ENCODE measurements at places on chromosomes 5 and 9.

DNA sequence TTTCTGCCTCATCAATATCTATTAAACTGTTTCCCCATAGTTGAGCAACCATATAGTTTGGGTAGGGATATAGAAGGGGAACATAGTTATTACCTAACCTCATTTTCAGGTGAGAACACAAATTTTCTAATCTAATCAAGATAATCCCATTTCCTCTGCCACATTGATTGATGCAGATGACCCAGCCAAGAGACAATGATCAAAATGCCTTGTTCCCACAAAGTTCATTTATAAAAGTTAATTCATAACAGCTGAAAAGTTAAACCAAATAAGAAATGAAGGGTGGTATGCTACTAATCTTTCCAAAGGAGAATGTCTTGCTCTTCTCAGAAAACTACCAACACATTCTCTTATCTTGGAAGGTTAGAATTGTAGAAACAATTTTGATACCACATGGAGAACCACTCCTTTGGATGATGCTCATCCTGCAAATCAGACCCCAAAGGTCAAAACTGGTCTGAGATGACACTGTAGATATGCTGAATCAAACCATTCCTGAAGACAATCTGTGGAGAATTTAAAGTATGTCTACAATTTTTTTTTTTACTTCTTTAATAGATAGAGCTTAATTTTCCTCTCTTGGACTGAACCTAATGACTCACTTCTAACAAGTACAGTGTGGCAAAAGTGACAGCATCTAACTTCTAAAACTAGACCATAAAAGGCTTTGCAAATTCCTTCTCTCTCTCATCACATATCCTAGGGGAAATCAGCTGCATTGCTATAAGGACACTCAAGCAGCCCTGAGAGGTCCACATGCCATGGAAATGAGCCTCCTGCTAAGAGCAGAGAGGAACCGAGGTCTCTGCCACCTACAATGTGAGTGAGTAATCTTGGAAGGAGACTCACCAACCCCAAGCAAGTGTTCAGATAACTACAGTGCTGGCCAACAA, 586.7 kb upstream of the TUSC1 start:
- no peak for DNase-seq

DNA sequence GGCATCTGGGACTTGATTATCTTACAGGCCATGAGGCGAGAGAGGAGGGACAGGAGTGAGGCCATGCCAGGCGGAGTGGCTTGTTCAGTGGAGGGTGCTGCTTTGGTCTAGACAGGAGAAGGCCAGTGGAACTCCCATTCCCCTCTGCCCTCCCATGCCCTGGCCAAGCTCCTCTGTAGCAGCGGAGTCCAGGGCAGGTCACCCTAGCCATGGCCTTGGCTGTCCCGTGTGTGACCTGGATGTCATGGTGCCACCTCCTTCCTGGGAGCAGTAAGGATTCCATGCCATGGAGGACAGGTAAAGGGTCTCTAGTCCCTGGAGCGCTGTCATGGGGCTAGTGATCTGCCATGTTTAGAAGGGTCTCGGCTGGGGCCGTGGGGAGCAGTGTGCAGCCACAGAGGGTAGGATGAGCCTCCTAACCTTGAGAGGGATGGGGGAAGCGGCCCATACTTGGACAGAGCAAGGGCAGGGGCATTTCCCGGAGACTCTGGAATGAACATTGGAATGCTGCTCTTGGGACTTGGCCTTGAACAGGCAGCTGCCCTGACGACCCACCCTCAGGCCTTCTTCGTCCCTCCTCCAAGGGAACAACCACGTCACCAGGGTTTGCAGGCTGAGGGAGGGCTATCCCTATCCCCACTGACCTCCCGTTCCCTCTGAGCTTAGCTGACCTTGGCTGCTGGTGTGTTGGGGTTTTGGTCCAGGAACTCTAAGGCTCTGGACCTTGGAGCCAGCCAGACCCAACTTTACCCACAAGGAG, 100.4 kb downstream of the DAB2IP start:
- DNase-seq, result no peak

DNA sequence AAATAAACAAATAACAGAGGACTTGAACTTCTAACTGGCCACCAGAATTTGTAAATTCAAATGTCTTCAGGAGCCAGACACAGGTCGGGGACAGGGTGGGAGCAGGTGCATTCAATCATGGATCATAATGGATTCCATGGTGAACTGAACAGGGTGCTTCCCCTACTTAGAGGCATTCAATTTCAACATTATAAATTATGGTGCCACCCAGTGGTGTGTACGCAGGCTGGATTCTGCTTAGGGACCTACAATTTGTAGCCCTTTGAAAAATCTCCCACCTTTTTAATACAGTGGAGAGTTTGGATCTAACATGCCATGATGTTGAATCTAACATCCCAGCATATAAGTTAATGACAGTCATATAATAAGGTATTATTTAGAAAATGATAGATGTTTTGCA, 22.3 kb downstream of the KLF9 start:
- no peak for DNase-seq

DNA sequence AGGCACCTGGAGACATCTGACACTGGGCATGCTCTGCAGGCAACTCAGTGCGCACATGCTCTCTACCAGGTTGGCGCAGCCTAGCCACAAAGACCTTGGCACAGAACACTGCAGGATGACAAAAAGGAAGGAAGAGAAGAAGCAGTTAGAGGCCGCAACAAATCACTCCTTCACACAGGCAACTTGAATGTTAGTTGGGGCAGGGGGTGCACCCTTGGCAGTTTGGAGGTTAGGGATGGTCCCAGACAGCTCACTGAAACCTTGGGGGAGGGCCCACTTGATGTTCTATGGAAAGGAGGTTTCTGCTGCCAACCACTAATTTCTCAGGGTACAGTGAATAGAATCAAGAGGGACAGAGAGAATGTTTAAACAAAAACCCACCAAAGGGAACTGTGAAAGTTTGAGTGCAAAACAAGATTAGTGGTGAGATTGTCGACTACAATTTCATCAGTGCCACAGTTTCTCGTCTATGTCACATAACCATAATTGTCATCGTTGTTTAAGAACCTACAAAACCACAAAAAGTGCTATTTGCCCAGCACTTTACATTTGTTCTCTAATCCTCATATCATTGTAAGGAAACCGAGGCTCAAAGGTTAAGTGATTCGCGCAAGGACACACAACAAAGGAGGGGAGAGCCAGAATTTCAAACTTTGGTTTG, 48.7 kb downstream of the FBXW11 start:
- no peak for DNase-seq

GRCh38 chr5:146630472-146630871, 114.5 kb upstream of the GPR151 start:
- no peak for DNase-seq

DNA sequence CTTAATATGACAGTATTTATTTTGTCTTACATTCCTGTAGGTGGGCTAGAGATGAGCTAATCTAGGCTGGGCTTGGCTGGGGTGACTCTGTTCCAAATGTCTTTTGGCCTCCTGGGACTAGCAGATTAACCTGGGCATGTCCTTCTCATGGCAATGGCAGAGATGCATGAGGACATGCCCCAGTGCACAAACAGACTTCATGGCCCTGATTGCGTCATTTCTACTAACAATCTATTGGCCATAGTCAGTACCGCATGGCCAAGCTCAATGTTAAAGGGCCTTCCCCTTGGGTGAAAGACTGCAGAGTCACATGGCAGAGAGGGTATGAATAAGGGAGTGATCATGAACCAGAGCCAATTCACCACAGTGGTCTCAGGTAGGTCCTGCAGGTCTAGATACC, 313.4 kb downstream of the MSX2 start:
- DNase-seq, result no peak

GRCh38 chr9:16090907-16091629, 538.2 kb downstream of the CCDC171 start:
- DNase-seq, result no peak

- no peak for DNase-seq
Observed at GRCh38 chr9:136506425-136506824, 23.6 kb upstream of the SEC16A start.

GRCh38 chr5:112757468-112758208, 20.0 kb downstream of the APC start:
- no peak for DNase-seq

DNA sequence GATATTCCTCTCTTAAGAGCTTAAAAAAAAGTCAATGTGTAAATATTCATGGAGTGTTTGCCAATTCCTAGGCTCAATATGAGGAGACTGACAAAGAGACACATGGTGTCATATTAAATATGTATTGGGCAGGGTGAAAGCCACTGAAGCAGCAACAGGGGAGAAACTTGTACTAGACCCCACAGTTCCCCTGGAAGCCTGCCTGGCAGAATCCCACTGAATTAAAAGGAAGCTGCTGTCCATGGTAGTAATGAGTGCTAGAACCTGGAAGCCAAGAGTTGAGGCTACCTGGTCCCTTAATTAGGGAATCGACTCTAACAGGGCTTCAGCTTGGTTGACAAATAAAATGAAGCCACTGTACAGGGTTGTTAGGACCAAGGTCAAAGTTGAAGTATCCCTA, 129.4 kb upstream of the GPR151 start:
- DNase-seq, result no peak

GRCh38 chr5:72071906-72072305, 35.4 kb upstream of the MAP1B start:
- DNase-seq, result no peak

DNA sequence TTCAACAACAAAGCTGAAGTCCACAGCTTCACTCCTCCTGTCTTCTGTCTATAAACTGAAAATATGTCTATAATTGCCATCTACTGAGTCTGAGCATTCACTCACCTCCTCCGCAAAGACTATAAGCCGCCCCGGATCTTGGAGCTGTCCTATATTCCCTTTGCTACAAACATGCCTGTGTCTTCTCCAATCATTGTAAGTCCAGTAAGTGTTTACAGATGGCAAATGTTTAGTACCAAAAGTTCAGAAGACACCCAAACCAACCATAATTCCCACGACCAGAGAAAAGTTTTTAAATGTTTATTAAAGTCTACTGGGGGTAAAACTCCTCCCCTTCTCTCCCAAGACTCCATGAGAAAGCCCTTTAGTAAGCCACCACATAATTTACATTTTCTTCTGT, 80.9 kb downstream of the EBF1 start:
- DNase-seq, result no peak

GRCh38 chr9:134185536-134186011, 21.2 kb upstream of the RNU6ATAC start:
- no peak for DNase-seq

- no peak for DNase-seq
Observed at GRCh38 chr5:147427521-147428401, 82.1 kb downstream of the DPYSL3 start.

DNA sequence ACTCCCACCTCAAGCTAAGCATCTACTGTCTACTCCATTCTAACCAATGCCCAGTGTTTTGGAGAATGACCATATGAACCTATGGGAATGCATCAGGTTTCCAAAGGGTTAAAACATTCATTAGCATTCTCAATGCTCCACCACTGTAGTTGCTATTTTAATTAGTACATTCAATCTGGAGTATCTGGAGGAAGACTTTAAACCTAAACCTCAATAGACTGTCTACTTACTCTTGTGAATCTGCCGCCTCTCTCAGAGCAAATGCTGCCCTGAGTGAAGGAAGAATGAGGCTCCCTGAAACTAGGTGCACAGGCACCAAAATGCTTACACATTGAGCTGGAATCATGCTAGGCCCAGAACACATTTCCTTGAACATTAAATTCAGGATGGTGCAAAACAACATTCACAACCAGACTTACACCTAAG, 2.0 kb downstream of the ENC1 start:
- no peak for DNase-seq

DNA sequence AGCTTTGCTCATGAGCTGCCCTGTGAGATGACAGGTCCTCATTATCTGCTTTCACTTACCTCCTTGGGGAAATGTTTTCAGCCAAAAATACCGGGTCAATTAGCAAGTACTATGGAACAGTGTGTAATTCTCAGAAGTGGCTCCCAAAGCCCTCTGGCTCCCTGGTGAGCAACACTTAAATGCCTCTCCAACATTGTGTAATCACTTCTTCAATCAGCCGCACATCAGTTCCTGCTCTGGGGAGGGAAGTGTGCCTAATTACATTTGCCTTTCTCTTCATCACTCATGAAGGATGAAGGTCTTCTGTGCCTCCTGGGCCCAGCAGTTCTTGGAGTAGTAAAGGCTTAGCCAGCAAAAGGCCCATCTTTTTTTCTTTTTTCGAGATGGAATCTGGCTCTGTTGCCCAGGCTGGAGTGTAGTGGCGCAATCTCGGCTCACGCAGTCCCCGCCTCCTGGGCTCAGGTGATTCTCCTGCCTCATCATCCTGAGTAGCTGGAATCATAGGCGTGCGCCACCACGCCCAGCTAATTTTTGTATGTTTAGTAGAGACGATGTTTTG, 23.1 kb downstream of the NIM1K start:
- no peak for DNase-seq

GRCh38 chr5:143446535-143447226, 43.2 kb upstream of the NR3C1 start:
- no peak for DNase-seq

- no peak for DNase-seq
Observed at GRCh38 chr9:18629136-18629535, 155.2 kb downstream of the ADAMTSL1 start.

DNA sequence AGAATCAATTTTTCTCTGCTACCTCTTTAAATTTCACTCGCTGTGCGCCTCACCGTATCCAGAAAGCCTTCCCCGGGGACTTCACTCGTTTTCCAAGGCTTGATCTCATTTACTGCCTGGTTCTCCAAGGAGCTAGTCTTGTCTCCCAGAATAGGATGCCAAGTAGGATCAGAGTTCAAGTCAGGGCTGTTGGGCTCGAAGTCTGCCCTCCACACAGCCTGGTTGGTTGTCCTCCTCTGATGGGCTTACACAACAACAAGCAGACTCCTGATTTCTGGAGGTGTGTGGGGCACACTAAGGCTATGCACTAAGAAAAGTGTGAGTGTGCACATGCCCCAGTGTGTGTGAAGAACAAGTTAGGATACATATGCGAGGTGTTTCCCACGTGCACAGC, 14.0 kb upstream of the TNIP1 start:
- no peak for DNase-seq

DNA sequence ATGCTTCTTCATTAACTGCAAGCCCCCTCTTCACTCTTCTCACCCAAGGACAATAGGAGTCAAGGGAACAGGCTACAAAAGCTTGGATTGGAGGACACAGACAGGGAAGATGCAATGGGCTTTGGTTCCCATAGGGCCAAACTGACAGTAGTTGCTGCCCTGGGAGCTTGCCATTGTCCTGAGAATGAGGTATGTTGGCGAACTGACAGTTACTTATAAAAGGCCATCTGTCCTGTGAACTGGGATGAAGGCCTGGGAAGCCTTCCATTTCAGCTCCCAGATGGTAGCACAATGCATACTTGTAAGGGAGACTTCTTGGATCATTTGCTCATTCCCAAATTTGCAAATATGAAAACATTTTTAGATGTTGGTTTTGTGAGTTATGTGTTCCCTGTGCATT, 88.9 kb downstream of the SNCAIP start:
- no peak for DNase-seq

DNA sequence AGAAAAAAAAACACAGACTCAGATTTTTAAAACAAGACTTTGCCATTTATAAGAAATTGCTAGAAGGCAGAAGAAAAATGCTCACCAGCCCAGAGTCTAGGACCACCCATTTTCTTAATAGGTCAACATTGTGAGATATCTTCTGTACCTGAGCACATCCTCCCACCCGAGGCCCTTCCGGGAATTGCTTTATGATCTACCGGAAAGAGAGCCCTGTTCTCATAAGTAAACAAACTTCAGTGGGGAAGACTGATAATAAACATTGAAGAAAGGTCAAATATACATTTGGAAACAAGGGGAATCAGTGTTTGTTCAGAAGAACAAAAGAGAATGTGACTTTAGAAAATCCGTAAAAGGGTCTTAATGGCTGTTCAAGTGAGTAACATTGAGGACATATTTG, 44.4 kb downstream of the PRKACG start:
- no peak for DNase-seq

- DNase-seq, result no peak
Observed at GRCh38 chr5:93902288-93902687, 160.9 kb upstream of the POU5F2 start.

- no peak for DNase-seq
Observed at GRCh38 chr9:4927043-4927471, 58.0 kb upstream of the JAK2 start.

Measured in activated CD4-positive, alpha-beta T cell treated with anti-CD3 and anti-CD28 coated beads, Interleukin-2, amount 50 U/mL, for 4 hours (primary cell).